ENCODE measurements at places on chromosomes 3 and 15.

DNA sequence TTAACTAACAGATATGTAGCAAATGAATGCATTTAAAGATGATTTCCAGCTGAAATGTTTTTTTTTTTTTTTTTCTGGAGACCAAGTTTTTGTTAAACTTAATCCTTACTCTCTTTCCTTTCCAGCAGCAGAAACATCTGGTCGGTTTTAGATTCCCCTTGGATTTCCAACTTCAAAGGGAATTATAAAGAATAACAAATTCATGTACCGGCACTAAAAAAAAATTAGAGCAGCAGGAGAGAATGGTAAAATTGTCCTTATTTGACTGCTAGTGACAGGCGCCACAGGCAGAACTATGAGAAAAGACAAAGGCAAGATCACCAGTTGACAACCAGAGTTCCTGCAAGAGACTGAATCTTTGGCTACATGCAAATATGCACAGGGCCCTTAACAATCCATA is 393.3 kb downstream of the TIGIT start:
- DNase-seq = no peak

- no peak for DNase-seq
Measured at GRCh38 chr3:81105789-81106488, 655.5 kb downstream of the GBE1 start.

DNA sequence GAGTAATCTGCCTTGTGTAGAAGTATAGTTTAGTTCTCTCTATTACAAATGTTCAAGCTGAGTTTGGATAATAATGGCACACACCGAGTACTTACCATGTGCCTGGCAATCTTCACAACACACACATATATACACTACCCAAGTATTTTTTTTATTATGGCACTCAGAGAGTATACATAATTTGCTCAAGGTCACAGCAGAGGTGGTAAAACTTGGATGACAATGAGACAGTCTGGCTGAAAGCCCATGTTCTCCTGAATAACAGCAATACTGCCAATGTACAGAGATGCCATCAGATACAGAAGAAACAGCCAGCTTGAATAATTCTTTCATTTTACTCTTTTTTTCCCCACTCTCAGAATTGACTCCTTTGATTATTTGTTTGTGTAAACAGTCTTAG is 460.0 kb downstream of the CNTN6 start:
- DNase-seq = no peak

DNA sequence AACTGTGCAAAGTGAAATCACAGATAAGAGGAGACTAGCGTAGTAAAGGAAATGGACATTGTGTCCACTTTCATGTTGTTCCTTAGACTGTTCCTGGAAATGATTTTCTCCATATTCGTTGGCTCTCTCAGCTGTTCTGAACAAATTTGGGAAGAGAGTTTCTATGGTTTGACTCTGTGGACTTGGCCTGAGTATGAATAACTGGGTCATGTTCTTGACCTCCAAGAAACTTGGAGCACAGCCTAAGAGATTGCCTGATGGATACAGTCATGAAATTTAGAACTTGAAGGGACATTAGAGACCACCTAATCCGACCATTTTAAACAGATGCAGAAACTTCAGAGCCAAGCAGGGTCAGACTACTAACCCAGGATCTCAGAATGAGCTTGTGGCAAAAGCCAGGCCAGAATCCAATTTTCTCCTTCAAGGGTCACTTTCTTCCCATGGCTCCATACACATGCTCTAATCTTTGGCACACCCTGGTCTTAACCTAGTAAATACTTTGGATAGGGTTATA is 430.4 kb downstream of the RBMS3 start:
- peak; percentile 14 for DNase-seq

DNA sequence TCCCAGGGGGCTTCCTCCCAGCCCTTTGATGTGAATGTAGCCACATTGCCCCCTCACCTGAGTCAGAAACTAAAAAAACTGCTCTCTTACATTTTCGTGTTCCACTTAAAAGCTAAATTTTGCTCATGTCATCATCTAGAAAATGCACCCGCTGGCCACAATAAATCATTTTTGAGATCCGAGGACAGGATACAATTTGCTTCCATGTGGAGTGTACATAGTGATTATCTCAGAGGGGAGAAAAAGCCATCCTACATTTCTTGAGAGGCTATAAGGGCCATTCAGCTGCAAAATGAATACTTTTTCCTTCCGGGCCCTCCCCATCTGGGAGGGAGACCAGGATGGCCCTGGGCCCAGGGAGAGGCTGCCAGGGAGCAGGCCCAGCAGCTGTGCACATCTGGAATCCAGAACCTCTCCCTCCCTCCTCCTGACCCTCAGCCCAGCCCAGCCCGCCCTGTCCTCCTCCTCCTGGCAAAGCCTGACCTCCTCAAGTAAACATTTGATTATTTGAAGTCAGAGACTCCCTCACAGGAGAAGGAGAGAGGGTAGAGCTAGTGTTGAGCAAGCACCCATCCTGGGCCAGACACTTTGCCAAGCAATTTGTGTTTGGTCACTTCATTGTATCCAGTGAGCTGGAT is 59.1 kb downstream of the CORO2B start:
- DNase-seq = peak; percentile 92

DNA sequence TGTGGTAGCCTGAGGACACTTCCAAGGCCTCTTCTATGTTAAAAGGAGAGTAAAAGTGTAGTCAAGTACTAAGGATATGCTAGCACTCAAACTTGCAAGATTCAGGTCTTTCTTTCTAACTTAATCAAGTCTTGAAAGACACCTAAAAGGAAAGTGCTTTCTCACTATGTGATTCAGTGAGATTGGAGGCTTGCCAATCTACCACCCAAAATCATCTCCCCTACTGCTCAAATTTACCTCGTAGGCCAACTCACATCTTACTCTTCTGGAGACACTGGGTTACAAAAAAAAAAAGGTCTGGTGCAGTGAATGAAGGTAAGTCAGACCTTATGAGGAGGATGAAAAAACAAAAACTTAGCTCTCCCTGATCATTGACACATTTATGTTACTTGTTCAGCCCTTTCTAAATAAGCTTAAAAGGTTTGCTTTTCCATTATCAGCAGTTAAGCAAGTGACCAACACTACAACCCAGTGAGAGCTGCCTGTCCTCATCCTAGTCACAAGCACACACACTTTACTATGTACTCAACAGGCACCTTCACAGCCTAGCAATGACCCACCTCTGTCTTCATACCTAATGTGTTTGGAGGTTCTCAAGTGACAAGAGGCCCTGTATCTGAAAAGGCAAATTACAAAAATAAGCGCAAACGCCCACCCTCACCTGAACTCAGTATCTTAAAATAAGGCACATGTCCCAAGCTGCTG is 19.6 kb downstream of the SUMF1 start:
- DNase-seq = no peak

Measured in right cardiac atrium (tissue), 5 donors.